ENCODE measurements at places on chromosomes 4 and X. TPM values are rescaled to one million over a fixed set of nuclear protein-coding genes. Genes with fewer than 3 reads are reported as not detected.

CFP gene
- total RNA-seq: 1.4 TPM

OTUD6A gene
- total RNA-seq: not detected

RBMXL3 gene
- not detected for total RNA-seq

ARHGEF38 gene
- not detected for total RNA-seq

SPANXN4 gene
- not detected for total RNA-seq

GLA gene
- 12.2 TPM for total RNA-seq

FAM184B gene
- 9.0 TPM for total RNA-seq
